ENCODE measurements at places on chromosomes 6 and 20.

- no peak for DNase-seq
Observed at GRCh38 chr20:697826-698225, 22.2 kb upstream of the SCRT2 start.

DNA sequence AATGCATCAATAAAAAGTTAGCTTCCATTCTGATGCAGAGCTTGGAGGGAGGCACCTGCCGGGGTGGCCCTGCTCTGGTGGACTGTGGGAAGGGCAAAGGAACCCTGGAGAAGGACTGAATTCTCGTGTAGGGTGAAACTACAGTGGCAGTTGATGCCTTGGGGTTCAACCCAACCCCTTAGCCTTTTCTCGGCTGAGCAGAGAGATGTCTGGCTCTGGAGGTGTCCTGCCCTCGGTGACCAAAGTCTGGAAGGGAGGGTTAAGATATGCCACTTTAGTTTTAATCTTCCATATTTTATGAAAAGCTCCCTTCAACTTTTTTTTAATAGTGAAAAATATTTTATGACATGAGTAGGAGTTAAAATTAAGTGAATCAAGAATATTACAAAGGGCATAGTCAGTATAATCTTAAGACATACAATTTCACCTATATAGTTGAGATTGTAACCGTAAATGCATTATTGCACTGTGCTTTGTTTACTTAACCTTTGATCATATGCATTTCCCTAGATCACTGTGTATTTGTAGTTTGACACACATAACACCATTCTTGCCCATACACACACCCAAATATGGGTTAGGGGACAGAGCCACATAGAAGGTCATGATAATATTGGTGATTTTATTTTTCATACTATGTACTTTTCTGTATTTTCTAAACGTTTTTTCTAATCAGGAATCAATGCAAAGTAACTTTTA, 179.6 kb downstream of the MCHR2 start:
- no peak for DNase-seq

GRCh38 chr20:50380697-50381040, 129.5 kb upstream of the PTPN1 start:
- DNase-seq: peak; percentile 51

- DNase-seq: no peak
Observed at GRCh38 chr20:50409495-50409894, 100.7 kb upstream of the PTPN1 start.

GRCh38 chr20:34515484-34516246, 557 bp upstream of the DYNLRB1 start:
- DNase-seq: peak; percentile 55

DNA sequence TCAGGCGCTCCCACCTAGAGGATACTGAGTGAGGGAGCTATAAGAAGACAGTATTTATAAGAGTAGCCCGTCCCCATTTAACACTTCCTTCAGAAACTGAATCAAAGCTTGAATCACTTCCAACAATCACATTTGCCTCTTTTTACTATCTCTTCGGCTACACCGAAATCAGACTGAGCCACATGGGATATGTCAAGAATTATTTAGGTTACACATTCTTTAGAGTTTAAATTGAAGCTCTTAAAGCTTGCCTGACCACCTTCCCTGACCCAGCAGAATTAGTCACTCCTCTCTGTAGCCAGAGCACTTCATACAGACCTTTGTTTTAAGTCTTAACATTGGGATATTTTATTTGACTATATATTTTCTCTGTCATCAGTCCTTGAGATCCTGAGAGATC, 163.7 kb downstream of the MAFB start:
- DNase-seq: peak; percentile 16
